CD4-positive, alpha-beta T cell treated with Interleukin-4 for 4 hours (primary cell): ENCODE measurements at places on chromosomes 4 and X.

GRCh38 chr4:150237110-150237872 is 159.0 kb downstream of the DCLK2 start:
- no peak for DNase-seq

- no peak for DNase-seq
Observed at GRCh38 chr4:183636503-183636902, 22.5 kb downstream of the RWDD4 start.

DNA sequence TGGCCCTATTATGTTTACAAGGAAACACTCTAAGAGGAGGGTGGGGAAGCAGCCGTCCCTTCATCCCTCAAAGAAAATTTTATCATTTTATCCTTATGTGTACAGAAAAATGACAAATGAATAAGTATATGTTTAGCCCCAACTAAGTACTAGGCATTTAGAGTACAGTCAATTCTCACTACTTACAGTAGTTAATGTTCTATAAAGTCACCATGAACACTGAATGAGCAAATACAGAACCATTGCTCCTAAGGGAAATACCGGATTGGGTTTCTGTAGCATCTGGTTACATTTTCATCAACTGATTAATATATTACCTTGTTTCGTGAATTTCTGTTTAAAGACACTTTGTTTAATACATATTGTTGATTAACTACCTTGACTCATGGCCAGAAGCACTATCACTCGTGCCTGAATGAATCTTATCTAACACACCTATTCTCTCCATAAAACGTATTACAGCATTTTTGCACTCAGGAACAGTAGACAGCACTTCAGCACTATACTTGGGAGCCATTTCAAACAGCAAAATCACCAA is 109.3 kb downstream of the ASB9 start:
- DNase-seq, result no peak

DNA sequence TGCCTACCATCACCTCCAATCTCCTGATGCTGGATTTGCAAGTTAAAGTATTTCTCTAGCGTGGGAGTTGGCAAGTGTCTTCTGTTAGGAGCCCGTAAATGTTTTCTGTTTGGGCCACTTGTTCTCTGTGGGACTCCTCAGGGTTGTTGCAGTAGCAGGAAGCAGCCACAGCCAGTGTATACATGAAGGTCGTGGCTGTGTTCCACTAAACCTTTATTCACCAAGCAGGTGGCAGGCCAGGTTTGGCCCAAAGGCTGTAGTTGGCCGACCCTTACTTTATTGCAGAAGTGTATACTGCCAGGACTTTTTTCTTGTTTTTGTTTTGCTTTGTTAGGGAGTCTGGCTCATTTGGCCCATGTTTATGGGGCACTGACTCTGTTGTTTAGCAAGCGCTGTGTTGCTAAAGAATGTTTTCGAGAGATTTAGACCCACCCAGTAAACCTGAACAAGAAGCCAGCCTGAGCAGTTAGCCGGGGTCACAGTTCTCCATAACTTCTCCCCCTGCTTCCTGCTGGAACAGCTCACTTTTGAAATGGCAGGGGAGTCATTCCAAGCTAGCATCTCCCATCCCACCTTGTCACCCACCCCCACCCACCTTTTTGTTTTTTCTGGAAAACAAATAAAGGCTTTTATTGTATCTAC is 58.8 kb downstream of the SHROOM2 start:
- no peak for DNase-seq

DNA sequence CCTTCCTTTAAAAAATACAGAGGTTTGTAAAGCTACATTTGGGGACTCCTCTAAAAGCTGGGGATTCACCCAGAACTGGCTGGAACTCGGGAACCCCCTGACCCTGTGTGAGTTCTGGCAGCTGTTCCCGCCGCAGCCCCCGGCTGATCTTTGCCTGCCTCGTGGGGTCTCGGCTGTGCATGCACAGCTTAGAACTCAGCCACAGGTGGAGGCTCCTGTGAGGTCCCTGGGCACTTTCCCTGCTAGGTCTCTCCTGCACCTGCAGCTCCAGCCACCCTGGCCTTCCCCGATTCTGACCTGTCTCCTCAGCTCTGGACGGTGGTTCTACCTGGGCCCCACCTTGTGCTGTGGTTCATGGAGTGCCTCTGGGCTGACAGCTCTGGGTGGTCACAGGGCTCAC is 48.6 kb upstream of the HGFAC start:
- no peak for DNase-seq

DNA sequence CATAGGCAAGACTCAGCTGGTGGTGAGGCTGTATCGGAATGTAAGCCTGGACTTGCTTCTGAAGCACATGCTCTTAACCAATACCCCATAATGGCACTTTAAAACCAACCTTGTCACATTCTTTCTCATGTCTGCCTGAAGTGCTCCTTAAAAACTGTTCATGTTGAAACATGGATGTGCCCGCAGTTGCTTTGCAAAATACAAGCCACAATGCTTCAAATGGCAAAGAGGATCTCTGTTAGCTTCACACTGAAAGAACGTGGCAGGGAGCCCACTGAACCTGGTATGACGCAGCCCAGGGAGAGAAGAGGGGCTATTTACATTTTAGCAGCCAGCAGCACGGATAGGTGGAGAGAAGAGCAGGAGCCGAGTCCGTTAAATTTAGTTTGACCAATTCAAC is 29.3 kb downstream of the SOD3 start:
- no peak for DNase-seq

GRCh38 chr4:18691431-18692200 is 670.1 kb upstream of the LCORL start:
- no peak for DNase-seq

DNA sequence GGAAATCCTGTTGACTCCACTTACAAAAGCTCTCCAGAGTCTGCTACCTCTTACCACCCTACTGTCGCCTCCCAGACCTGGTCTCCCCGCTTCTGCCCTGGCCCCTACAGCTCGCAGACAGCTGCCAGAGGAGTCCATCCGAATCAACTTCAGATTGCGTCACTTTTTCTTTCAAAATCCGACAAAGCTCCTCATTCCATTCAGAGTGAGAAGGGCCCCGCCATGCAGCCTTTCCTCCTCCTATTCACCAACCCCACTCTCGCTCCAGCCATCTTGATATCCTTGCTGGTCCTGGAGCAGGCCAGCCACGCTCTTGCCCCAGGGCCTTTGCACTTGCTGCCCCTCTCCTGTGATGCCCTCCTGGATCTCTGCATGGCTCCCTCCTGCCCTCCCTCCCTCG is 5.2 kb upstream of the OPN1LW start:
- no peak for DNase-seq

DNA sequence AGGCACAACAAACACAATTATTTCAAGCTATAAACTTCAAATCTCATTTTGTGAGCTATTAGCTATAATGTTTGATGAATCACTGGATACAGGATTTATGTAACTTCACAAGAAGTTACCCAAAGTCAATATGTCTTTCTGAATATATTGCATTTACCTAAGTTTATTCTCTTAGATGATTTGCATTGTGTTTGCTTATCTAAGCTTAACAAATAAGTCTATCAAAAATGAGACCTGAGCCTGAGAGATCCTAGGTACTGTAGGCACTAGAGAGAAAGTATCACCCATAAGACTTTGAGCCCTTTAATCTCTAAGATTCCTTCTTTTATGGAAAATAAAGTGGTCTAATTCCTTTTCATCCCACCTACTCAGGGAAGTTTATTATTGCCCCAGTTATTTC is 178.2 kb downstream of the NAF1 start:
- DNase-seq, result no peak

DNA sequence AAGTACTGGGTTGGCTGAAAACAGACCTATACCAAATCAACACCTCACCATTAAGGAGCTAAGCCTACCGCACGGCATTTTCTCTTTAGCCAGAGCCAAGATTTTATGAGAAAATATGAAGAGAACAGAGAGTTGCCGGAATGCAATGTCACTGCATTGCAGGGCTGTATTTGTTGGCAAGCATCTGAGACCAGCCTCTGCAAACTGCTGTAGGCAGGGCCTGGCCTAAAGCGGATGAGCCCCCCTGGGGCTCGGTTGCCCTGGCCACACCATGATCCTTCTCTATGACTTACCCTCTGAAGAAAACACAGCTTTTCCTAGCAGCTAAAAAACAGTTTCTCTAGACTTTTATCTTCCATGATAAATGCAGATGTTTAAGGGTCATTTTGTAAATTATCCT is 120.5 kb upstream of the SORBS2 start:
- no peak for DNase-seq

- DNase-seq, result no peak
Observed at GRCh38 chr4:53587135-53587534, 4.2 kb downstream of the LNX1 start.

GRCh38 chr4:124846306-124846705 is 133.8 kb upstream of the ANKRD50 start:
- DNase-seq, result no peak

DNA sequence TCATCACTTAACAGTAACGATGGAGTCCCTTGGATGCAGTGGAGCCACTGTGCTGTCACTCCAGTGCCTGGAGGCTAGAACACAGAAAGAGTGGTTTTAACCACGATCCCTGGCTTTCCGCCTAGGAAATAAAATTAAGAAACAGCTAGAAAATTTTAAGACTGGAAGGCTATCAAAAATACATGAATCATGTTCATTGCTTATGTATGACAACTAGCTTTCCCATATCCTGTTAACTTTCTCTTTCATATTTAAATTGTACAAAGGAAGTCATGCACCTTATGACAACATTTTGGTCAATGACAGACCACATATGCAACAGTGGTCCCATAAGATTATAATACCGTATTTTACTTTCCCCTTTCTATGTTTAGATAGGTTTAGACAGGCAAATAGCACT is 115.1 kb downstream of the GALNTL6 start:
- no peak for DNase-seq

GRCh38 chr4:138200236-138200590 is 41.9 kb downstream of the SLC7A11 start:
- DNase-seq, result no peak

DNA sequence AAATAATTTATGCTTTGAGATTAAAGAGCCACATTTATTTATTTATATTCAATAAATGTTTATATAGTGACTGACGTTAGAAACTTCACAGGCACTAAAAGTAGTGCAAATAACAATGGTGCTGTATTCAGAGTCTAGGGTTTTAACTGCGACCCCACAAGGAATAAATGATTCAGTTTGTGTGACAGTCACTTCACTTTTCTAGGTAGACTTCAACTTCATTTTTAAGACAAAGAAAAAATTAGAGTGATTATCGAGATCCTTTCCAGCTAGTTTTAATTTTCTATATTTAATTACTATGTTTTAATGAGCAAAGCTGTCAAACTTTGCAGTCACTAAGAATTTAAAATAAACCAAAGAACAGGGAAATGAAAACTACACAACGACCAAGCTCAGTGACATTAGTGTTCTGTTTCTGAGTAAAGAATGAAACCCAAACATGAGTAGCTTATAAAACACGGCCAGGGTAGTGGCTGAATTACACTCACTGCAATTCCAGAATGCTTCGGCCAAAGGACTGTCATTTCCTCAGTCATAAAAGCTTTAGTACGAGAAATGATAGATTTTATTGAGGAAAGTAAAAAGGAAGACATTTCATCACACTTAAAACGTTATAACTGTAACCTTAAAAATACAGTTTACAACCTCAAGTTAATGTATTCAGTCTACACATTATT is 38.6 kb downstream of the ADGRA3 start:
- DNase-seq, result no peak

- no peak for DNase-seq
Observed at GRCh38 chr4:5524446-5525299, 183.7 kb downstream of the EVC2 start.

GRCh38 chrX:132594129-132594528 is 105.3 kb upstream of the MBNL3 start:
- no peak for DNase-seq

- DNase-seq, result no peak
Observed at GRCh38 chrX:19646282-19646681, 131.0 kb upstream of the MAP3K15 start.

DNA sequence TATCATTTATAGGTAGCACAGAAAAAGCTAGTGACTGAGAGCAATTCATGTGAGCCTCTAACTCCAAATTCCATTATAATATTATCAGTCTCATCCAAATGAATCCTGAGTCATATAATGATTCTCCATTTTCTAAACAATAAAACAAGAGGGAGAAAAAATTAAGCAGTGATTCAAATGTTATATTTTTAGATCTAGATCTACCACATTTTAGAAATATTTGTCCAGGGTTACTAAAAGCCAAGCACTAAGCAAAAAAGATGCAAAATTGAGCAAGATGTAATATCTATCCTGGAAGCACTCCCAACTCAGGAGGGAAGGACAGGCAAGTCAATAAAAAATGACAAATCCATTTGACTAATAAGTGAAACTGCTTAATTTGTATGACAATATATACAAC is 172.8 kb downstream of the FBXW7 start:
- no peak for DNase-seq

DNA sequence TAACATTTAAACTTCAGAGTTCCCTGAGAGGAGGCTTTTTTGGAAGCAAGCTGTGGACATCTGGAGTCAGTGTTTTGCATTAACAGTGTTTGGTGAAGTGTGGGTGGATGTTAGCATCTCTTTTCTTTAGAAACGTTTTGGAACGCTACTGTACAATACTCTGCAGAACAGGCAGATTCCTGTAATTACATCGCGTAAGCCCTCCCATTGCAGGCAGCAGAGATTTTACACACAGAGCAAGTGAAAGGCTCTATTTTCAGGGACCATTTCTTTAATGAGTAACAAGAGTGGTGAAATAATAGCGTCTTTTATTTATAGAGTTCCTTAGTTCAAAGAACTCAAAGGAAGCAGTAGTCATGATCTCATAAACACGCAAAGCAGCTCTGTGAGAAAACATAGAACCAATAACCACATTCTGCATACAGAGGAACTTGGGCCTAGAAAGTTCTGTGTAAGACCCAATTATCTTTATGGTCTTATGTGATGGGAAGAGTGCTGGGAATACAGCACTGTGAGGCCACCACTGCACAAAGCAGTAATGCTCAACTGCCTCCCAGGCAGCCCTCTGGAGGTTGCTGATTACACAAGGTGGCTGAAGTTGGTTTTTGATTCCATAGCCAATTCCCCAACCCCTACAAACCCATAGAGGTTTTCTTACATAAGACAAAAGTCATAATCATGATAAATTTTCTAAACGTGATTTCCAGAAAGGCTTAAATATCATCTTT is 298.7 kb upstream of the EPHA5 start:
- no peak for DNase-seq

DNA sequence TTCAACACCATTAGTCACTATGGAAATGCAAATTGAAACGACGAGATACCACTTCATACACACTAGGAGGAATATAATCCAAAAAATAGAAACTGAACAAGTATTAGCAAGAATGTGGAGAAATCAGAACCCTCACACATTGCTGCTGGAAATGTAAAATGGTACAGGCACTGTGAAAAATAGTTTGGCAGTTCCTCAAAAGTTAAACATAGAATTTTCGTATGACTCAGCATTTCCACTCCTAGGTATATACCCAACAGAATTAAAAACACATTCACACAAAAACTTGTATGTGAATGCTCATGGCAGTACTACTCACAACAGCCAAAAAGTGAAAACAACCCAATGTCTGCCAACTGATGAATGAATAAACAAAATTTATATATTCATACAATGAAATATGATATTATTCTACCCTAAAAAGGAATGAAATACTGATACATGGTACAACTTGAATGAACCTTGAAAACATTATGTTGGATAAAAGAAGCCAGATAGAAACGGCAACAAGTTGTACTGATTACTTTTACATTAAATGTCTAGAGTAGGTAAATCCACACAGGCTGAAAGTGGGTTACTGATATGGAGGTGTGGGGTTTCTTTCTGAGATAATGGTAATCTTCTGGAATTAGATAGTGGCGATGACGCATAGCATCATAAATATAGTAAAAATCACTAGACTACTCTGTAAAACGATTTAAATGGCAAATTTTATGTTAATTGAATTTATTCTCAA is 22.3 kb downstream of the TEC start:
- DNase-seq, result no peak

- no peak for DNase-seq
Observed at GRCh38 chr4:100797791-100798190, 280.0 kb upstream of the EMCN start.

- DNase-seq, result no peak
Observed at GRCh38 chrX:13064599-13065143, 20.3 kb upstream of the FAM9C start.
